ENCODE measurements at places on chromosomes 4 and X. TPM values are rescaled to one million over a fixed set of nuclear protein-coding genes. Genes with fewer than 3 reads are reported as not detected.

RIPPLY1 gene
- total RNA-seq = 0.11 TPM

CRMP1 gene
- 4.9 TPM for total RNA-seq

MAGEB2 gene
- not detected for total RNA-seq

APLN gene
- 0.77 TPM for total RNA-seq

CACNA1F gene
- not detected for total RNA-seq

UTP14A gene
- total RNA-seq = 53.5 TPM

MTMR8 gene
- total RNA-seq = 0.50 TPM

UGT2B11 gene
- 0.11 TPM for total RNA-seq

ODAM gene
- not detected for total RNA-seq

NSUN7 gene
- 0.26 TPM for total RNA-seq

TRPC5OS gene
- total RNA-seq = not detected

MAGEA6 gene
- total RNA-seq = 13.1 TPM

SOD3 gene
- total RNA-seq = not detected

FAT4 gene
- total RNA-seq = 1.4 TPM

TMEM154 gene
- total RNA-seq = 0.03 TPM

GPRIN3 gene
- total RNA-seq = 1.6 TPM

GASK1B gene
- total RNA-seq = 0.27 TPM

SERTM2 gene
- not detected for total RNA-seq

XKRX gene
- 0.89 TPM for total RNA-seq

CLGN gene
- total RNA-seq = 4.5 TPM

TLR8 gene
- not detected for total RNA-seq

MAGEA2B gene
- not detected for total RNA-seq

RNF128 gene
- total RNA-seq = 0.06 TPM

HPF1 gene
- 14.6 TPM for total RNA-seq

EREG gene
- 9.5 TPM for total RNA-seq

PRR32 gene
- not detected for total RNA-seq

CPLX1 gene
- 0.64 TPM for total RNA-seq

GEMIN8 gene
- 9.9 TPM for total RNA-seq

KDR gene
- 0.10 TPM for total RNA-seq

HAND2 gene
- total RNA-seq = 0.41 TPM

PAGE1 gene
- not detected for total RNA-seq

CLDN34 gene
- total RNA-seq = not detected
